ENCODE measurements at places on chromosomes 3 and 15.
A peak's percentile ranks its signal among the peaks of the same experiment; 100 is the strongest.

- DNase-seq: no peak
These were observed 161.4 kb upstream of the RARB start for GRCh38 chr3:25266677-25267076.

- DNase-seq: no peak
These were observed 23.3 kb downstream of the CBLB start for GRCh38 chr3:105845488-105845887.

GRCh38 chr3:128378631-128379347, 87.9 kb downstream of the DNAJB8 start:
- DNase-seq: no peak

DNA sequence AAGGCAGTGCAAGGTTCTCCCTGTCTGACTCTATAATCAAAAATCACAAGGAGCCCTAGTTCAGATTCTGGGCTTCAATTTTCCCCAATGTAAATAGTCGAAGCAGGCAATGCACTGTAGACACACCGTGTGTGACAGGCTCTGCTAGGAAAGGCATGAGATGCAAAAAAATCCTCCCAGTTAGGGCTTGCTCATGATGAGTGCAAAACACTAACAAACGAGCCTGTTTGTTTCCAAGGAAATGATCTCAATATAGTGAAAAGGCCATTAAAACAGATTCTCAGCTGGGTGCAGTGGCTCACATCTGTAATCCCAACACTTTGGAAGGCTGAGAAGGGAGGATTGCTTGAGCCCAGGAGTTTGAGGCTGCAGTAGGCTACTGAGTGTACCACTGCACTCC, 55.7 kb downstream of the UMPS start:
- no peak for DNase-seq

- DNase-seq: no peak
These were observed 9.5 kb upstream of the MANF start for GRCh38 chr3:51375571-51375970.

GRCh38 chr15:25739687-25740121, 123.4 kb downstream of the ATP10A start:
- DNase-seq: peak; percentile 48

DNA sequence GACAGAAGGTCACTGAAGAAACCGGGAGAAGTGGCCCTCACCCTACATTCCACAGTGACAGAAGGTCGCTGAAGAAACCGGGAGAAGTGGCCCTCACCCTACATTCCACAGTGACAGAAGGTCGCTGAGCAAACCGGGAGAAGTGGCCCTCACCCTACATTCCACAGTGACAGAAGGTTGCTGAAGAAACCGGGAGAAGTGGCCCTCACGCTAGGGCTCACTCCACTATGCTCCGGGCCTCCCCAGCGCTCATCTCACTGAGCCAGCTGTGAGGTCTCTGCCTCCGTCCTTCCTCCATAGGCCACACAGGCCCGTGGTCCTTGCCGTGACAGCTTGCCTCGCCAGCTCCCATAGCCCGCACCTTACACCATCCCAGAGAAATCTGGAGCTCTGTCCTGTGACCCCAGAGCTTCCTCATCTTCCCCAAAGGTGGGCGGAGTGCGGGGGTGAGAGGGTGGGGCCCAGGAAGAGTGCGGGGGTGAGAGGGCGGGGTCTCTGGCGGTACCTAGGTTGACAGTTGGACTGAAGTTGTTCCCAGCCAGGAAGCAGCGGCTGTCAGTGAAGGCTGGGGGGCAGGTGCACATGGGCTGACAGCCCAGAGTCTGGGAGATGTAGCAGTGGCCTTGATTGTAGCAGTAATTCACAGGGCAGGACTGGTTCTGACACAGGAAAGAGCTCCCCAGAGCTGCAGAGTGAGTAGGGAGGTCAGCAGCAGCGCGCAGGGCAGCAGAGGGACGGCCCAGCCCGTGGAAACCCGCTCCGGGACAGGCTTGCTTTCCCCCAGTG, 32.0 kb downstream of the MUC20 start:
- peak; percentile 51 for DNase-seq

- DNase-seq: no peak
These were observed 57.8 kb upstream of the FAM3D start for GRCh38 chr3:58724336-58724735.

- peak; percentile 93 for DNase-seq
These were observed 120.5 kb downstream of the XXYLT1 start for GRCh38 chr3:195150181-195151118.

GRCh38 chr15:101439920-101440319, 49.6 kb downstream of the PCSK6 start:
- DNase-seq: no peak

DNA sequence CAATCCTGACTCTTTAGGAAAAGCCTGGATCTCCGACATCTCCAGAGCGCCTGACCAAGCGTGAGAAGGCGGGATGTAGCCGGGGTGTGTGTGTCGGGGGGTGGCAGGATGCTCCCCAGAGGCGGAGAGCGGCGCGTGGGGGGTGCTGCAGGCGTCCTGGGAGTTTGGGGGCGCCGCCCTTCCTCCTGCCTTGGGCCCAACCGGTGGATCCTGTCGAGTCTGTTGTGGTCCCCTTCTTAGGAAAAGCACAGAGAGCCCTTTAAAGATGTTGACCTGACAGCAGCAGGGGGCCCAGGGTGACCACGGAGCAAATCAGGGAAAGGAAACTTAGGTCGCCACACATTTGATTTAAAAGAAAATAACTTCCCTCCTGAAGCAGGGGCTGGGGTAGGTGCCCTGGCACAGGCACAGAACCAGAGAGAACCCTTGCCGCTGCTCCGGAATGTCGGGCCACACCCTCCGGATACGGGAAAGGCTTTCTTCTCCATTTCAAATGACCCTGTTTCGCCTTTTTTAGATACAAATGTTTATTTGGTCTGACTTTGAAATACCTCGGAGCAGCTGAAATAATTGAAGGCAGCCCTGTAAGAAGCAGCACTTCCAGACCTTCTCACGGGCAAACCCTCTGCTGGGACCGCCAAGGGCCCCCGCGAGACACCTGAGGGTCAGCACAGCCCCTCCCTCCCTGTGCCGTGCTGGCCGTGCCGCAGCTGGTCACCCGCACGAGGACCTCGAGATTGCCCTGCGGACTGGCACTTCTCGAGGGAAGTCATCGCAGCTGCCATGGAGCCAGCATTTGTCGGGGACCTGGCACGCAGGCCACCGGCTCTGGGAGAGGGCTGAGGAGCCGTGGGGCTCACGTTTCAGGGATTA, 102.9 kb upstream of the KLF13 start:
- DNase-seq: no peak

GRCh38 chr3:66101901-66102300, 63.2 kb upstream of the MAGI1 start:
- DNase-seq: no peak

- no peak for DNase-seq
These were observed 631.1 kb downstream of the NLGN1 start for GRCh38 chr3:174028673-174029072.

Measured in NCI-H2171 treated with DMSO at 0.1 percent for 48 hours (cell line).